ENCODE measurements at places on chromosomes 1 and 21. TPM values are rescaled to one million over a fixed set of nuclear protein-coding genes. Genes with fewer than 3 reads are reported as not detected.
A peak's percentile ranks its signal among the peaks of the same experiment; 100 is the strongest.

The CA6 gene
- not detected for total RNA-seq

DNA sequence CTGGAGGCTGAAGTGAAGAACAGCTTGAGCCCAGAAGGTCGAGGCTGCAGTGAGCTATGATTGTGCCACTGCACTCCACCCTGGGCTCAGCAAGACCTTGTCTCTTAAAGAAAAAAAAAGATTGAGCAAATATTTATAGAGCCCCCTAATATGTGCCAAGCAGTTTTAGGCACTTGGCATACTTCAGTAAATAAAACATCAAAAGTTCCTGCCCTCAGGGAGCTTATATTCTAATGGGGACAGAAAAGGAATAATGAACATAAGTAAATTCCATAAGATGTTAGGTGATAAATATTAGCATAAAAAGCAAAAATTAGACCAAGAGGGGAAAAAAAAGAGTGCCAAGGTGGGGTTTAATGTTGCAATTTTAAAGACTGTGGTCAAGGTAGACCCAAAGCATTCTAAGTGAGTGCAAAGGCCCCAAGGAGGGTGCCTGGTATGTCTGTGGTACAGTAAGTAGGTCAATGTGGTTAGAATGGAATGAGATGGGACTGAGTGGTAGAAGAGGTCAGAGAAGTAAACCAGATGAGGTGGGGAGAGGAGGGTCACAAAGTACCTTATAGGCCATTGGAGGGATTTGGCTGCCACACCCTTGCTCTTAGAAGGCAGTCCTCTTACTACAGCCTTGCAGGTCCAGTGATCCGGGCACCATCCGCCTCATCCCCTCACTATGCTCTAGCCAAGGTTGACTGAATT lies 2.2 kb upstream of the TOE1 start:
- H3K4me3 ChIP-seq: no peak overlapping the region
- H3K4me1 ChIP-seq: peaks cover 10% of the 10 kb centered on the region
- H3K27me3 ChIP-seq: no peaks in the 10 kb centered on the region

The GBP6 gene
- not detected for total RNA-seq

DNA sequence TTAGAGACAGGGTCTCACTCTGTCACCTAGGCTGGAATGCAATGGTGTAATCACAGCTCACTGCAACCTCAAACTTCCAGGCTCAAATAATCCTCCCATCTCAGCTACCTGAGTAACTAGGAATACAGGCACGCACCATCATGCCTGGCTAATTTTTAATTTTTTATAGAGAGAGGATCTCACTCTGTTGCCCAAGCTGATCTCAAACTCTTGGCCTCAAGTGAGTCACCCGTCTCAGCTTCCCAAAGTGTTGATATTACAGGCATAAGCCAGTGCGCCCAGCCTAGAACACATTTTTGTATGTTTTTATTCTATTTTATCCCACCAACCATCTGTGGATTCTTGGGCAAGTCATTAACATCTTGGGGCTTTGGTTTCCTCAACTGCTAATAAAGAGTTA lies 100.5 kb downstream of the AK5 start:
- H3K27ac ChIP-seq: no peak overlapping the region
- no peaks in the 10 kb centered on the region for H3K27me3 ChIP-seq
- peaks cover 19% of the 10 kb centered on the region for H3K4me1 ChIP-seq
- H3K4me3 ChIP-seq: no peak overlapping the region

- peaks cover 2% of the 10 kb centered on the region for H3K36me3 ChIP-seq
- no peaks in the 10 kb centered on the region for H3K27me3 ChIP-seq
- H3K4me1 ChIP-seq: peaks cover 6% of the 10 kb centered on the region
- H3K27ac ChIP-seq: no peak overlapping the region
- peak; percentile 46 for DNase-seq
- H3K4me3 ChIP-seq: no peak overlapping the region
Observed at GRCh38 chr1:24640288-24640687, 2.8 kb upstream of the SRRM1 start.

GRCh38 chr1:151515265-151515664 lies 4.1 kb downstream of the CGN start:
- H3K4me1 ChIP-seq: peaks cover 10% of the 10 kb centered on the region
- no peak overlapping the region for H3K27ac ChIP-seq
- H3K36me3 ChIP-seq: no peaks in the 10 kb centered on the region
- no peaks in the 10 kb centered on the region for H3K27me3 ChIP-seq
- H3K4me3 ChIP-seq: no peak overlapping the region
- DNase-seq: no peak

DNA sequence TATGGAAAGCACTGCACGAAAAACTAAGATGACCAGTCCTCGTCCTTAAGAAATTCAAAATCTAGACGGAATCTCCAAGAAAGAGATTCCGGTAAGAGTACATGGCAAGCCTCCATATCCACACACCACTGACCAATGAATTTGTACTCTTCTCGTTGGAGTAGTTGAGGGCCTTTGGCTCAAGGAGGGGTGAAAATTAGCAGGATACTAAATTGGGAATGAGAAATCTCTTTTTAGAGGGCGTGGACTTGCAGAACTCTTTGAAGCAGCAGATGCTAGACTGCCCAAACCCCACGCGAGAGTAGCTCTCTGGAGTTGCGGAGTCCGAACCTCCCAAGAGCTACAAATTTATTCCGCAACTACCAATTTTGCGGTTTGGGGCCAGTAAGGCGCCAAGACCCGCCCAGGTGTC lies 872 bp upstream of the PPP2R5A start:
- no peak for DNase-seq
- H3K4me3 ChIP-seq: peak overlapping the region; percentile 93
- H3K36me3 ChIP-seq: no peaks in the 10 kb centered on the region
- no peaks in the 10 kb centered on the region for H3K27me3 ChIP-seq
- H3K4me1 ChIP-seq: peaks cover 9% of the 10 kb centered on the region

The SLAMF7 gene
- total RNA-seq: not detected

The RSPO1 gene
- total RNA-seq: not detected

GRCh38 chr1:52203935-52204625 lies 62.2 kb downstream of the ZFYVE9 start:
- no peaks in the 10 kb centered on the region for H3K36me3 ChIP-seq
- no peak overlapping the region for H3K4me3 ChIP-seq
- no peak overlapping the region for H3K27ac ChIP-seq
- DNase-seq: no peak

DNA sequence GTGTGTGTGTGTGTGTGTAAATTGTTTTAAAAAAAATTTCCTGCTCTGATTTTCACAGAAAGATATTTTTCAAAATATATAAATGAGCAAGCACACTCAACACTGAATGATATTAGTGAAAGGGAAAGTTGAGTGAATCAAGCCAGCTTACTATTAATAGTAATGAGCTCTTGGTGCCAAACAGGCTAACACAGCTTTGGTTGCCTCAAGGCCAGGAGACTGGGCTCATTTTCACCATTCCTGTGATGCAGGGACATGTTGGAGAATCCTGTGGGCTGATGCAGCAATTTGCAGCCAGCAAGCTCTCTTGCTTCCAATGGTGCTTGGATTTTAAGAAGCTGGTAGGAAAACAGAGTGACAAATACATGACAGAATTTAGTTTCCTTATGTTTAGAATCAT lies 30.2 kb downstream of the PLA2G4A start:
- no peak overlapping the region for H3K4me3 ChIP-seq
- no peak overlapping the region for H3K27ac ChIP-seq
- no peaks in the 10 kb centered on the region for H3K27me3 ChIP-seq
- no peak for DNase-seq
- peaks cover 4% of the 10 kb centered on the region for H3K36me3 ChIP-seq
- peaks cover 15% of the 10 kb centered on the region for H3K4me1 ChIP-seq

DNA sequence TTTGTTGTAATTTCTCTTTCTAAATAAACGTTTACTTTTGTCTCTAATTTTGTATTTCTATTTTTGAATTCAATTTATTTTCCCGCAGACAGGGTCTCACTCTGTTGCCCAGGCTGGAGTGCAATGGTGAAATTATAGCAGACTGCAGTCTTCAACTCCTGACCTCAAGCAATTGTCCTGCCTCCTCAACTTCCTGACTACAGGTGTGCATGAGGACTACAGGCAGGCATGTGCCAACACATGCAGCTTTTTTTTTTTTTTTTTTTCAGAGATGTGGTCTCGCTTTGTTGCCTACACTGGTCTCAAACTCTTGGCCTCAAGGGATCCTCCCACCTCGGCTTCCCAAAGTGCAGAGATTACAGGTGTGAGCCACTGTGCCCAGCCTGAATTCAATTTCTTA lies 36.7 kb upstream of the IL20 start:
- H3K27ac ChIP-seq: no peak overlapping the region
- H3K4me1 ChIP-seq: no peaks in the 10 kb centered on the region
- no peaks in the 10 kb centered on the region for H3K36me3 ChIP-seq
- no peak for DNase-seq
- H3K27me3 ChIP-seq: peaks cover 31% of the 10 kb centered on the region
- H3K4me3 ChIP-seq: no peak overlapping the region

GRCh38 chr1:26225033-26225831 lies 8.8 kb upstream of the CEP85 start:
- H3K27ac ChIP-seq: no peak overlapping the region
- peak overlapping the region; percentile 6 for H3K4me3 ChIP-seq
- peak; percentile 11 for DNase-seq

DNA sequence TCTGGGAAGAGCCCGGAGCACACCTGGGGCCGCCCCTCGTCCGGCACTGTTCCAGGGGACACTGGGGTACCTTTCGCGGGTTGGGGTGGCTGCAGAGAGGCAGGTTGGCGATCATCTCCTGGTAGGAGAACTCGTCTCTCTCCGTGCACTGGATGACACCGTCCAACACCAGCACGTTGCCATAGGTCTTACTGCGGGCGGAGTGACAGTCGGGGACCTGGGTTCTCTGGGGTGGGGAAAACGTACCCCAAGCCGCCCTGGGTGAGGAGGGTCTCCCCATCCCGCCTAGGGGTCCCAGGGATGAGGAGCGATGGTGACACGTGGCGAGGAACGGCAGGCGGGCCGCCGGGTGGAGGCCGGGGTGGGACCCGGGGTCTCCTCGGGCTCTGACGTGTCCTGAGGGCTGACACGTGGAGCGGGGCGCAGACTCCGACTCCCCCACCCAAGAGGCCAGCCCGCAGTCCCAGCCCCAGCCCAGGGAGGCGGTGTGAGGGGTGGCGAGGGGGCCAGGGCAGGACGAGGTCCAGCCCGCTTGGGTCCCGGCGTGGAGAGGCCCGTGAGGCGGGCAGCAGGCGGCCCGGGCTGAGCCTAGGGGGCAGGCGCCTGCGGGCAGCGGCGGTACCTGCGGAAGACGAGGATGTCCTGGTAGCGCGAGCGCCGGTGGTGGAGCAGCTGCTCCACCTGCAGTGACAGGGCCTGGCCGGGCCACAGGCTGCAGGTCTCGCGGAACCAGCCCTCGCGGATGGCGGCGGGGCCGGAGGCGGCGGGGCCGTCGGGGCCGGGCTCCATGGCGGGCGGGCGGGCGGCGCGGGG lies 457 bp downstream of the SRM start:
- H3K36me3 ChIP-seq: peaks cover 28% of the 10 kb centered on the region
- H3K27me3 ChIP-seq: no peaks in the 10 kb centered on the region
- peak overlapping the region; percentile 87 for H3K4me3 ChIP-seq
- peak overlapping the region; percentile 78 for H3K27ac ChIP-seq

DNA sequence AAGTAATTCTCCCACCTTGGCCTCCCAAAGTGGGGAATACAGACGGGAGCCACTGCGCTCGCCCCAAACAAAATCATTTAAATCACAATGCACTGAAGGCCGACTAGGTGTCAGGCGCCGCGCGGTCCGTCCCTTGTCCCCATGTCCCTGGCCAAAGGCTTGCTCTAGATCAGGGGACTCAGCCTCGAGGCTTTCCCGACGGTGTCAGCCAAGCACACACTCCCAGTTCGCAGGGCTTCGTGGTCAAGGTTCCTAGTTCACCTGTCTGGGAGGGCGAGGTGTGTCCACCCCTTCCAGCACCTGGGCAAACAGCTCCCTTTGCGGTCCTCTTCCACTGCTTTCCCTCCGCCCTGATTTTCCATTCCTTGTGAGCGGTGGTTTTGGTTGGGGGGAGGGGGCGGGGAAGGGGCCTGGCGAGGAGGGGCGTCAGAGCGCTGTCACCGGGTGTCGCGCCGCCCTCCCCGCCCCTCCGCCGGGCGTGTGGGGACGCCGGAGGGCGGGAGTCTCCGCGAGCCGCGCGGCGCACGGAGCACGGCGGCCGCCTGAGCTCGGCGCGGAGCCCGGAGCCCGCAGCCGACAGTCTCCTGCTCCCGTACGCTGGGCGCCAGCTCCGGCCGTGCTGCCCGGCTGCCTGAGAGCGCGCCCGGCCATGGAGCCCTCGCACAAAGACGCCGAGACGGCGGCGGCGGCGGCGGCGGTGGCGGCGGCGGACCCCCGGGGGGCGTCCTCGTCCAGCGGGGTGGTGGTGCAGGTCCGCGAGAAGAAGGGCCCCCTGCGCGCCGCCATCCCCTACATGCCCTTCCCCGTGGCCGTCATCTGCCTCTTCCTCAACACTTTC lies at the start of gene STUM:
Gene STUM (plus strand): TSS at position 509 of the 838 bp plus-strand sequence. CDS start 141 bp downstream, at position 650.
- peak within 1 kb of the TSS; percentile 40 for H3K4me3 ChIP-seq
- peaks cover 12% of the 10 kb centered on the region for H3K4me1 ChIP-seq
- peak; percentile 41 for DNase-seq
- peaks cover 34% of the 10 kb centered on the region for H3K27me3 ChIP-seq

DNA sequence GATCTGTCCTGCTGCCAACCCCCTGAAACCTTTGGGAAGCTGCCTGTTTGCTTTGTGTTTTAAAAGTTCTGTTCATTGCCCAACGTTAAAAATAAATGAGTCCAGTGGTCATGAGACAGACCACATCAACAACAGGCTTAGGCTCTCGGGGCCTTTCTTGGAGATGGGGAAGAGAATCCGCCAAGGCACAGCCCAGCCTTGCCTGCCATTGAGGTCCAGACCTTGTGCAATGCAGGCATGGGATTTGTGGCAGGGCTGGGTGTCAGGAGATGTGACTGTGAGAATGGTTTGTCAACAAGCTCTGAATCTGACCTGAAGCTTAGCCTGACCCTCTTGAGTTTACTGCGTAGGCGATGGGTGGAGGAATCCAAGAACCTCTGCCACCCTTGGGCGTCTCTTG lies 4.2 kb downstream of the SPSB1 start:
- H3K36me3 ChIP-seq: no peaks in the 10 kb centered on the region
- H3K4me1 ChIP-seq: peaks cover 19% of the 10 kb centered on the region
- no peaks in the 10 kb centered on the region for H3K27me3 ChIP-seq
- H3K27ac ChIP-seq: no peak overlapping the region

The TLCD4 gene
- 0.11 TPM for total RNA-seq

The RIMS3 gene
- total RNA-seq: 9.9 TPM

GRCh38 chr1:238438311-238439270 lies 547.9 kb upstream of the ZP4 start:
- no peaks in the 10 kb centered on the region for H3K27me3 ChIP-seq
- H3K36me3 ChIP-seq: no peaks in the 10 kb centered on the region
- H3K27ac ChIP-seq: no peak overlapping the region
- H3K4me1 ChIP-seq: no peaks in the 10 kb centered on the region
- H3K4me3 ChIP-seq: no peak overlapping the region
- peak; percentile 7 for DNase-seq

GRCh38 chr1:38941093-38941492 lies 537 bp downstream of the RHBDL2 start:
- no peaks in the 10 kb centered on the region for H3K27me3 ChIP-seq
- H3K36me3 ChIP-seq: no peaks in the 10 kb centered on the region
- no peak overlapping the region for H3K4me3 ChIP-seq
- H3K4me1 ChIP-seq: no peaks in the 10 kb centered on the region

The CFHR1 gene
- total RNA-seq: not detected

GRCh38 chr1:51729824-51730301 lies 113.0 kb downstream of the OSBPL9 start:
- peaks cover 34% of the 10 kb centered on the region for H3K4me1 ChIP-seq
- peak; percentile 48 for DNase-seq
- peak overlapping the region; percentile 77 for H3K27ac ChIP-seq
